ENCODE measurements at places on chromosomes 4 and X. TPM values are rescaled to one million over a fixed set of nuclear protein-coding genes. Genes with fewer than 3 reads are reported as not detected.

- DNase-seq = no peak
Measured at GRCh38 chr4:84470204-84470785, 28.8 kb downstream of the NKX6-1 start.

- DNase-seq = no peak
Measured at GRCh38 chr4:165839615-165840333, 33.3 kb upstream of the TLL1 start.

DNA sequence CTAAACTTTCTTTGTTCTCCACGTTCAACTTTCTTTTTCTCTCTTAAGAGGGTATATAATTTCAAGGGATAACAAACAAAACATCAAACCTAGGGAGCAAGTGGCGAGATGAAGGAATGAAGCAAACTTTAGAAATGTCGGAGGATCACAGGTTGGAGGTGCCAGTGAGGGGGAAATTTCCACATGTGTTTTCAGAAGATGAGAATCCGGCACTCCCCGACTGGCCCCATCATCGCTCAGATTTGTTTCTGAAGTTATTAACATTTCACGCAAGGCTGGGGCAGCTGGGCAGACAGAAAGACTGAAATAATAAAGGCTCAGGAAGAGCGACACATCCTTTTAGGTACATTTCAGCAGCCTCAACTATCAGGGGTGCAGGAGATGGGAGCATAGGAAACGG, 134.9 kb downstream of the SMIM20 start:
- DNase-seq = no peak

DNA sequence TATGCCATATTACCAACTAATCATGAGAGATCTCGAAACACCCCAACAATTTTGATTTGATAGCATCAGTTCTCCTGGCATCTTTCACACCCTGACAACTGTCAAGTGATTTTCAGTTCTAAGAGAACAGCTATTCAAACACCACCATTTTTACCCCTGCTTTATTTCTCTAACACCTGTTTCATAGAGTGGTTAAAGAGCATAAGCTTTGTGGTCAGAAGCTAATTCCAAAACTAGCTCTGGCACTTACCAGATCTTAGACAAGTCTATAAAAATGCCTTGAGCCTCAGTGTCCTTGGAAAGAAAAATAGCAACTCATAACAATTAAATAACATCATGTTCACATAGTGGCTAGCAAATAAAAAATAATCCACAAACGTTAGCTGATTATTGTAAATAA, 17.9 kb downstream of the PPA2 start:
- DNase-seq = no peak

DNA sequence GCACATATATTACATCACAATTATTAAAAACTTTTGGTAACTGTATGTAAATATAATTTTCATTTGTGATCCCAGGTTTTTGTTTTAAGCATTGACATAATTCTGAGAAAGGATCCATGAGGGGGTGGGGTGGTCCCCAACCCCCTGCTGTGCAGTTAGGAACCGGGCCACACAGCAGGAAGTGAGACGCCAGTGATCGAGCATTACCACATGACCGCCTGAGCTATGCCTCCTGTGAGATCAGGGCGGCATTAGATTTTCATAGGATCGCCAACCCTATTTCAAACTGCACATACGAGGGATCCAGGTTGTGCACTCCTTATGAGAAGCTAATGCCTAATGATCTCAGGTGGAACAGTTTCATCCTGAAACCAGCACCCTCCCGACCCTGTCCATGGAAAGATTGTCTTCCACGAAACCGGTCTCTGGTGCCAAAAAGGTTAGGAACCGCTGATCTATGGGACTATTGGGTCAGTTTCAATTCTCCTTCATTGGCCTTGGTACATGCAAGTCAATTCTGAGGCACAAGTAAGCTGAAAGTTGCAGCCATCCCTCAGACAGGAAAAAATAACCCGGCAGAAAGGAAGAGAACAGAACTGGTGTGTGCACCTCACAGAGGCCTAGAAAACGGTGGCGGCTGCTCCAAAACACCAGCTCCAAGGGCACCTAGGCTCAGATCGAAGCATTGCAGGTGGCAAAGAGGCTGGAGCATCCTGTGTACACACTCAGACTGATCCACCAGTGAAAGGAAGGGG, 7.0 kb upstream of the TMSB4X start:
- no peak for DNase-seq

- no peak for DNase-seq
Measured at GRCh38 chr4:120009731-120010130, 56.9 kb downstream of the MAD2L1 start.

GRCh38 chrX:153755136-153755535, 8.9 kb upstream of the PLXNB3 start:
- DNase-seq = no peak

GRCh38 chr4:76588274-76588673, 153.2 kb downstream of the SHROOM3 start:
- no peak for DNase-seq

DNA sequence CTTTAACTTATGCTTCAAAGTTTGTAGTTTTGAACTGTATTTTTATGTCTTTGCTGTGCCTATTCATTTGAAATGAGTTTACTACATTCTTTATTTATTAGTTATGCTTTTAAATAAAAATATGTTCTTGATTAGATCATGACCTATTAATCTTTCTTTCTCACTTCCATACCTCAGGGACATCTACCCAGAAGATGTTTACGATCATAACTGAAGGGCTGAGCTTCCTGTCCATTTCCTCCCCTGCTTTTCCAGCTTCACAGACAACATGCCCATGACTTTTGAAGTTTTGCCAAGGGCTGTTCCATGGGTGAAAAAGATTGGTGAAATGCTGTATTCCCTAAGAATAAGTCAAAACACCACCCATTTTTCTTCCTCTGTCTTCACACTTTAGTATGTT, 99.7 kb upstream of the DDIT4L start:
- no peak for DNase-seq

DNA sequence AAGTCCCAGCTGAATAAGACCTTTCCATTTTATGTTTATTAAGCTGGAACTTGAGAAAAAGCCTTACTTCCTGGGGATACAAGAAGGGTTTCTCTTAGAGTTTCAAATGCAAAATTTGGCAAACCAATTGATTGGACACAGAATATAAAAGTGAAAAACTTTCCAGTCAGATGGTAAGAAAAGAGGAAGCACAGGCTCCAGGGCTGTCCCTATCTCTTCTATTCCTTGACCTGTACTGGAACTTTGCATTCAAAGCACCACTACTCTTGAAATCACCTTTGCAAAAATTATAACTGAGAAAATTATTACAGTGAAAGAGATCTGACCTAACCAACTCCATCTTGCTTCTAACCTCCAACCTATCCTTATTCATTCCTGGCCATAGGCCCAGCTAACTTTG, 11.7 kb downstream of the PROM1 start:
- no peak for DNase-seq

GRCh38 chrX:17627026-17627425, 110.3 kb upstream of the SCML1 start:
- no peak for DNase-seq

The PAGE1 gene
- not detected for total RNA-seq

The RGN gene
- total RNA-seq = 0.53 TPM

The CSAG2 gene
- not detected for total RNA-seq

The OTC gene
- total RNA-seq = 34.7 TPM

The TBX22 gene
- not detected for total RNA-seq

The MAGEB2 gene
- not detected for total RNA-seq

The FGA gene
- not detected for total RNA-seq

Data from Peyer's patch (tissue), 4 donors.